ENCODE measurements at places on chromosomes 3 and 15.

DNA sequence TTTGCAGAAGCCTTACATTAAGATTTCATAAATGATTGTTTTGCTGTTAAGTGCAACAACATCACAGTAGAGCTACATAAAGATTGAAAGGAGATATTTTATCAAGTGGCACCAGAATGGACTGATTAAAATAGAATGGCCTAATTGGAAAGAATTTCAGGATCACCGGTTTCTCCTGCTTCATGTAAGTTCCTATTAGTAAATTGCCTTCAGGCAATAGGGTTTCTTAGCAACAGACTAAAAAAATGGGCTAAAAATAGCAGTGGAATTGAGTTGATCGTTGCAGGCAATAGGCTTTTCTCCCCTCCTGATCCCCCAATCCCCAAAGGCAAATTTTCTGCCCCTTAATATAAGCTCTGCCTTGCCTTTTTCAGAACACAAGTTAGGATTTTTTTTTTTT, 917 bp downstream of the LNP1 start:
- DNase-seq, result no peak

GRCh38 chr15:85305050-85305449, 75.4 kb upstream of the AKAP13 start:
- no peak for DNase-seq

DNA sequence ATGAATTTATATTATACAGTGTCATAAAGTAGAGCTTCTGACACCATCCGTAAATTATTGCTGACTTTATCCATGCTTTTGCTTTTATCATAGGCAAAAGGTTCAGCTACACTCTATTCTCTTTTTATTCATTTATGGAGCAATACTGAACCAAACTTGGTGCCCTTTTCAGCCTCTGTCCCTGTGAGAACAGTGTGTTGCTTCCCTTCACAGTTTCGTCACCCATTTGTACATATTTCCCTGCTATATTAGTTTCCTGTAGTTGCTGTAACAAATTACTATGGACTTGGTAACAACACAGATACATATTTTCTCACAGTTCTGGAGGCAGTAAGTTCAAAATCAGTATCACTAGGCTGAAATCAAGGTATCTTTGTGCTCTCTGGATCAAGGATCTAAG, 2.8 kb upstream of the RPL24 start:
- DNase-seq, result no peak

DNA sequence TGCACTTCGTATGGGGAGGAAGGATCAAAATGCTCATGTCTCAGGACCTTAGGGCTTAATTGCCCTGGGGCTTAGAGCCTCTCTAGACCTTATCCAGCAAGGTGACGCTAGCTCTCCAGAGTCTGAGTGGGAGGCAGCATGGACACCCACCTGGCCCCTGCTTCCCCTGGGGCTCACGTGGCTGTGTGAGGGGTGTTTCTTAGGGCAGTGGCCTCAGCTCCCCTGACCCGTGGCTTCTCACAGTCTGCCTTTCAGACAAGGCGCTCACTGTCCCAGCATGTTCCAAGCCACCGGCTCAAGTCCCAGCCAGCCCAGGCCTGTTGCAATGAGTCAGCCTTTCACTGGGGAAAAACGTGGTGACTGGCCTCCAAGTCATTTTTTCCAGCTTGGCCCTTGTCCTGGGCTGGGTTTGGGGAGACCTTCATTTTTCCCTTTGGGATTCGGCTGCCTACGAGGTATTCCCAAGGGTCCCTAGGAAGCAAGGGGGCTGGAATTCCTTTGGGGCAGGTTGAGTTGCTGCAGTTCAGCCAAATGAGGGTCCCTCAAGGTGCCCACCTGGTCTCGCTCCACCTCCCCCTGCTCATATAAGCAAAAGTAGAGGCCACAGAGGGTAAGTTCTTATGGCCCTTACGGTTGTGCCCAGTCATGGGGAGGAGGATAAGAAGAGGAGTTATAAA, 15.7 kb downstream of the BHLHE40 start:
- no peak for DNase-seq

GRCh38 chr15:36403351-36403750, 176.1 kb upstream of the CDIN1 start:
- no peak for DNase-seq

- no peak for DNase-seq
These were observed 805.7 kb downstream of the TUSC7 start for GRCh38 chr3:117515309-117515708.

GRCh38 chr15:69921626-69922619, 175.8 kb downstream of the TLE3 start:
- DNase-seq, result no peak

Data from activated naive CD4-positive, alpha-beta T cell treated with anti-CD3 and anti-CD28 coated beads, Interleukin-2, amount 50 U/mL, for 16 hours (primary cell).